A549 treated with AZD2906 at 1 μM for 4 hours (cell line): ENCODE measurements at places on chromosomes 3 and 15. TPM values are rescaled to one million over a fixed set of nuclear protein-coding genes. Genes with fewer than 3 reads are reported as not detected.

WDR93 gene
- 0.13 to 0.25 TPM (median 0.21 TPM) in 5 replicates for total RNA-seq

IQCF2 gene
- total RNA-seq = not detected in 5 replicates

MAP2K5 gene
- 10.6 to 11.7 TPM (median 11.4 TPM) in 5 replicates for total RNA-seq

KBTBD12 gene
- not detected in 5 replicates for total RNA-seq
